ENCODE measurements at places on chromosomes 11 and 22. TPM values are rescaled to one million over a fixed set of nuclear protein-coding genes. Genes with fewer than 3 reads are reported as not detected.

Gene LYVE1
- 134 TPM for polyA plus RNA-seq

Gene GSTT2B
- polyA plus RNA-seq, result 7.1 TPM

DNA sequence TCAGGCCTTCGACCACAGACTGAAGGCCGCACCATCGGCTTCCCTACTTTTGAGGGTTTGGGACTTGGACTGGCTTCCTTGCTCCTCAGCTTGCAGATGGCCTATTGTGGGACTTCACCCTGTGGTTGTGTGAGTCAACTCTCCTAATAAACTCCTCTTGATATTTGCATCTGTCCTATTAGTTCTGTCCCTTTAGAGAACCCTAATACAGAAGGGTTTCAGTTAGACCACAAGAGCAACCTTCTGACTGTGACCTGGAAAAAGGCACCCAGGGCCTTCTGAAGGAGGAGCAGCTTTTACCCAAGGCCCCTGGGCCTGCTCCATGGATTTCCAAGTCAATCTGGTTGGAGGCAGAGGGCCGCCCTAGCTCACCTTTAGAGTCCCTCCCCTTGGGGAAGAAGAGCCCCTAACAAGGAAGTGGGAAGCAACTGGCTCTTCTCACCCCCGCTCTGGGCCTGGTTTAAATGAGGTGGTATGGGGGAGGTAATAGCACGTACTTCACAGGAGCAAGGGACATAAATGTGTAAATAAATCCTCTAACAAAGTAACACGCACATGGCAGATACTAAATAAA lies 11.2 kb upstream of the CHST1 start:
- no peak for DNase-seq

- DNase-seq, result no peak
Observed at GRCh38 chr11:117313828-117314768, 2.0 kb downstream of the BACE1 start.

GRCh38 chr22:40039482-40040115 lies 44.8 kb downstream of the FAM83F start:
- peak; percentile 44 for DNase-seq
